NCI-H1436 (cell line): ENCODE measurements at places on chromosomes 4 and X.

DNA sequence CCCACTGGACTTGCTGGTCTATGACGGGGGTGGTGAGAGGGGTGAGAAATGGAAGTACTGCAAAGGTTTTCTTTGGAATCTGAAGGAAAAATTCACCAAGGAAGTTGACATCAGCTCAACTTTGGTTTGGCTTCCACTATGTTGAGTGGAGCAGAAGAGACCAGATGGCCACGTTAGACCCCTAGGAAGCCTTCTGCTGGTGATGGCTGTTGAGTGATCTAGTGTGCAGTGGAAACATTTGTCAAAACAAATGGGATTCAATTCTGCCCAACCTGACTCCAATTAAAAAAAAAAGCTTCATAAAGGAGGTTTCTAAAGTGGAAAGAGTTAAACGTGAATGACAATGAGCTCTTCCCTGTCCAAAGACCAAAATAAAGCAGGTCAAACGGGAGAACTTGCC, 25.7 kb downstream of the SEL1L3 start:
- DNase-seq = no peak

DNA sequence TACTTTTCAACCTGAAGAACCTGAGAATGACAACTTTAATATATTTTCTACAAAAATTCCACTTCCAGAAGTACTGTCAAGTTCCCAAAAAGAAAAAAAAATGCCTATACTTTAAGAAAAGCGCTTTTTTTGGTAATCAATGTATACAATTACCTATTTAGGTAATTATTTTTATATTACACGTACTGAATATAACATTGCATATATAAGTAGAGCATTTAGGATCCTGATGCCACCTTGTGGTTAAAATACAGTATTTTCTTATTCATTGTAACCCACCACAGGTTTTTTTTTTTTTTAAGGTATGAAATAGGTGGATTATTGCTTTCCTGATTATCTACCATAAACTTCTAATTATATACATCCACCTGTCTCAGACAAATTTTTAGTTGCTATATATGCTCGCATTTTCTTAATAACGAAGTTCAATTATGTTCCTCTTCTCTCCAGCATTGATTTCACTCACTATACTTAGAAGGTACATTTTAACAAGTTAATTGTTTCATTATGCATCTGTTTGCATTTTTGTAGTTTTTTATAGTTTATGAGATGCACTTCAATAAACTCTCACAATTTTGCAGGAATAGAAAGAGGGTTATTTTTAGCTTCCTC, 5.2 kb downstream of the MAP9 start:
- DNase-seq = no peak

- DNase-seq = no peak
Observed at GRCh38 chrX:20829665-20830491, 544.3 kb upstream of the CNKSR2 start.

DNA sequence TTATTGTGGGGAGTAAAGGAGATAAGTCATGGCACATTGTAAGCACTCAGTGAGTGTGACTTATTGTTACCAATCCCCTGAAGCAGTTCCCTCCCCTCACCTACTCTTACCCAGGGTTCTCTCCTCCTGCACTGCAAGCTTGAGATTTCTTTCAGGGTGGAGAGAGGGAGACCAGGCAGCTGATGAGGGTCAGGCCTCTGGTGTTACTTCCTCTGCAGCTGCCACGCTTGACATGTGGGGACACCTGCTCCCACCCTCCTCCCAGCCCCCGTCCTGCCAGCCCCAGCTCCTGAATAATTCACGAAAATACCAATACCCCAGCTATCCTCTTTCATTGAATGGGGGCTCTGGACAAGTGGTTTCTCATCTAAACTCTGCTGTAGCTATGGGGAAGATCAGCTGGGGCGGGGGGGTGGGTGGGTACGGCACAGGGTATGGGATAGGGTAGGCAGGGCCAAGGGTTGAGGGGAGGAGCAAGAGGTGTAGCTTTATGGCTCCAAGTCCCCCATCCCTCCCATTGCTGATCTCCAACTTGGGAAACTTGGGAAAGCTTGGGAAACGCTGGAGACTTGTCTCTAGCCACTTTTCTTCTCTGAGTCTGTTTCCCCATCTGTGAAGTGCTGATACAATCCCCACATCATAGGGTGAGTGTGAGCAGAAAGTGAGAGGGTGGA, 148.5 kb upstream of the PJA1 start:
- no peak for DNase-seq

DNA sequence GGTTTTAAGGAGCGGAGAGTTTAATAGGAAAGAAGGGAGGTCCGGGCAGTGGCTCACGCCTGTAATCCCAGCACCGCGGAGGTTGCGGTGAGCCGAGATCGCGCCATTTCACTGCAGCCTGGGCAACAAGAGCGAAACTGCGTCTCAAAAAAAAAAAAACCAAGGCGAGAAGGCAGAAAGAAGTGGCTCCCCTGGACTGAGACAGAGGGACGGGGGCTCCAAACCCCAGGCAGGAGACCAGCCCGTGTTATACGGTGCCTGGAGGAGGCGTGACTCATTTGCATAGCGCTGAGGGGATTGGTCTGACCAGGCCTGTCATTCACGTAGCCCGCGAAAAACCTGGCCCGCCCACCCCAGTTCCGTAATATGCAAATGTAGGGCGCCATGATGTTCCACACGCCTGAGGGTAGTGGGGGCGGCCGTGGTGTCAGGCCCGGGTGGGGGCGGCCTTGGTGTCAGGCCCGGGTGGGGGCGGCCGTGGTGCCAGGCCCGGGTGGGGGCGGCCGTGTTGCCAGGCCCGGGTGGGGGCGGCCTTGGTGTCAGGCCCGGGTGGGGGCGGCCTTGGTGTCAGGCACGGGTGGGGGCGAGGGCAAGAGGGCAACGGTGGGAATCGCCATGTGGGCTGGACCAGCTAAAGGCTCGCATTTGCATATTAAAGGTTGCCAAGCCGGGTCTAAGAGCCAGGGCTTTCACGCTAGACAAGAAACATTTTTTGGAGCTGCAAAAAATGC, 2.1 kb downstream of the PLCXD1 start:
- no peak for DNase-seq

- no peak for DNase-seq
Observed at GRCh38 chr4:168796362-168797106, 213.5 kb downstream of the CBR4 start.

DNA sequence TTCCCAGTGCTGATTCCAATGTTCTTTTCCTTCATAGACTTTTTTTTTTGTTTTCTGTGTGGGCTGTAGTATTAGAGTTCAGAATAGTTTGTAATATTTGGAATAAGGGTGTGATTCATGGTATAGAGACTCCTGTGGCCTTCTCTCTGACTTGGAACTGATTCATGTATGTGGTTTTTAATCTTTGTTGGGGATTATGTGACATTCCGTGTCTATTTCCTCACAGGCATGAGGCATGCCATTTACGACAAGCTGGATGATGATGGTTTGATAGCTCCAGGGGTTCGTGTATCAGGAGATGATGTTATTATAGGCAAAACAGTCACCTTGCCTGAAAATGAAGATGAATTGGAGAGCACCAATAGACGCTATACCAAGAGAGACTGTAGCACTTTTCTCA, 44.4 kb downstream of the POLR2B start:
- no peak for DNase-seq

DNA sequence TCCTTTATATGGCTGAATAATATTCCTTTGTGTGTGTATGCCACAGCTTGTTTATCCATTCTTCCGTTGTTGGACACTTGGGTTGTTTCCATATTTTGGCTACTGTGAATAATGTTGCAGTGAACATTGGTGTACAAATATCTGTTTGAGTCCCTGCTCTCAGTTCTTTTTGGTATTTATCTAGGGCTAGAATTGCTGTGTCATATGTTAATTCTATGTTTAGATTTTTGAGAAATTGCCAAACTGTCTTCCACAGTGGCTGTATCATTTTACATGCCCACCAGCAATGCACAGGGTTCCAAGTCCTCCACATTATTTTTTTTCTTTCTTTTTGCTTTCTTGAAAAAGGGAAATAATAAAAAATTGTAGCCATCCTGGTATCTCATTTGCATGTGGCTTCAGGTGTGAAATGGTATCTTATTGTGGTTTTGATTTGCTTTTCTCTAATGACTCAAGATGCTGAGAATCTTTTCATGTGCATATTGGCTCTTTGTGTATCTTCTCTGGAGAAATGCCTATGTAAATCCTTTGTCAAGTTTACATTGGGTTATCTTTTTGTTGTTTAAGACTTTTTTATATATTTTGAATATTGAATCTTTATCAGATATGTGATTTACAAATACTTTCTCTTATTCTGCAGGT, 129.7 kb downstream of the RAPGEF2 start:
- no peak for DNase-seq

DNA sequence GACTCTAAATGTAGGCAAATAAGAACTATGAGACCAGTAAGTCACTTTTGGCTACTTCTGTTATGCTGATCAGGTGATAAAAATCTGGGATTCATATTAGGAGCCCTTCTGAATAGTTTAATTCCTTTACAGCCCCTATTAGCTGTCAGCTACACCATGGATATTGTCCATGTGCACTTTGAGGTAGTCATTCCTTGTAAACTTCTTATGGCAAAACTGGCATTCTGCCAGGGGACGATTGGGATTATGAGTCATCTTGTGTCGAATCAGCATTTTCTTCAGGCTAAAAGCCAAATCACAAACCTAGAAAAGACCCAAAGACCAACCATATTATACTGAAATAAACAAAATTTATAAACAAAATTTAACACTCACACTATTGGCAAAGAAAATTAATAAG, 227.6 kb downstream of the PRDM5 start:
- no peak for DNase-seq

GRCh38 chrX:71955530-71956120, 45.0 kb downstream of the NHSL2 start:
- no peak for DNase-seq

- DNase-seq = no peak
Observed at GRCh38 chr4:76831711-76832373, 66.1 kb downstream of the SOWAHB start.

DNA sequence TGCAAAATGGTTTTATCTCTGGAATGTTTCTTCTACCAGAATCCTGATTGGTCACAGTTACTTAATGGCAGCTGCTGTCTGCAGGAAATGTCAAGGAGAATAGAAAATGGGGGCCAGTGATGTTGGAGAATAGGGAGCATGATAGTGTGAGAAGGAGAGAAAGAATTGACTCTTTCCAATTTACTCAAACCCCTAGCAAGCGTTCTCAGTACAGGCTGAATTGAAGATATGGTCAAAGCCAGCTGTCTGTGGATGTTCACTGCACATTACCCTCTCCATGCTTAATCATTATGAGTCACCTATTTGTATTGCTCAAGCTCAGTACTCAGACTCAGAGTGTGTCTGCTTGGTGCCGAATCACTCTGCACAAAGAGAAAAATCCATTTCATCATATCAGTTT, 57.8 kb upstream of the FAM47B start:
- DNase-seq = no peak

DNA sequence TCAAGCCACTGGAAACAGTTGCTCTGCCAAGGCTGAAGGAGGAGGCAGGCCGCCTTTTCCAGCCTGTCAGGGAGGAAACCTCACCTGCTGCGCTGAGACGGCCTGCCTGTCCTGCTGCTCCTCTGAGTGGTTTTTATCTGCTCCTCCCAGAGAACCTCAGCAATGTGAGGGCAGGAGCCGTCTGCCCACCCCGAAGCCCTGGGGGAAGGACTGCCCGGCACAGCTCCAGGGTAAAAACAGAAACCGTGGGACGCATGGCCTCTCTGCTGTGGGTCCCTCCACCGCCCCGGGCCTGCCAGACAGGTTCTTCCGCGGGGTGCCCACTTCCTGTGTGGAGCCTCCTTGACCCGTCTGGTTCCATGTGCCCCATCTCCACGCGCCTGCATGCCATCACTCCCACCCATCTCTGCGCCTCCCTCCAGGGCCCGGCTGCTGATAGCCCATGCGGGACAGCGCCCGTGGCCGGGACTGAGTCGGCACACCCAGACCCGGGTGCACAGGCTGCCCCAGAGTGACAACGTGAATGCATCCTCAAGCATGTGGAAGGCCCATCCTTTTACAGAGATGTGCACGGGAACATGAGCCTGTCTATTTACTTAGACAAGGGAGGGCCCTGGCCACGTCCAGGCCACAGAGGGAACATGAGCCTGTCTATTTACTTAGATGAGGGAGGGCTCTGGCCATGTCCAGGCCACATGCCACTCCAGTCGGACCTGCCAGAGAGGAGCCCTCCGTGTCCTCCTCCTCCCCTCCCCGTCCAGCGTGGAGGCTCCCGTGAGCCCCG, 4.0 kb upstream of the SLC49A3 start:
- DNase-seq = no peak

DNA sequence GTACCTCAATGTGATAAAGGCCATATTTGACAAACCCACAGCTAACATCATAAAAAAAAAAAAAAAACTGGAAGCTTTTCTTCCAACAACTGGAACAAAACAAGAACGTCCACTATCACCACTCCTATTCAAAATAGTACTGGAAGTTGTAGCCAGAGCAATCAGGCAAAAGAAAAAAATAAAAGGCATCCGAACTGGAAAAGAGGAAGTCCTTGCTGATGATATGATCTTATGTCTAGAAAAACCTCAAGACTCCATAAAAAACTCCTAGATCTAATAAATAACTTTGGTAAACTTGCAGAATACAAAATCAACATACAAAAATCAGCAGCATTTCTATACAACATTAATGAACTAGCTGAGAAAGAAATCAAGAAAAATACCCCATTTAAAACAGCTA, 134.3 kb downstream of the TEX11 start:
- DNase-seq = no peak

- no peak for DNase-seq
Observed at GRCh38 chrX:74080165-74080564, 223.8 kb upstream of the ZCCHC13 start.

GRCh38 chr4:159163521-159163920, 60.6 kb downstream of the RAPGEF2 start:
- DNase-seq = no peak

GRCh38 chrX:129523079-129523911, at the start of gene SMARCA1:
TSS of gene SMARCA1 (minus strand) at chrX:129523490. CDS start at chrX:129523370, 120 bp downstream.
- peak; percentile 78 for DNase-seq

GRCh38 chr4:136036744-136037143, 1495.5 kb downstream of the PCDH18 start:
- DNase-seq = no peak

GRCh38 chrX:153407736-153408135, 3.5 kb upstream of the ZFP92 start:
- DNase-seq = no peak

GRCh38 chr4:86416081-86416480, 56.2 kb upstream of the MAPK10 start:
- no peak for DNase-seq

- DNase-seq = no peak
Observed at GRCh38 chrX:138765051-138765450, 53.5 kb upstream of the FGF13 start.

DNA sequence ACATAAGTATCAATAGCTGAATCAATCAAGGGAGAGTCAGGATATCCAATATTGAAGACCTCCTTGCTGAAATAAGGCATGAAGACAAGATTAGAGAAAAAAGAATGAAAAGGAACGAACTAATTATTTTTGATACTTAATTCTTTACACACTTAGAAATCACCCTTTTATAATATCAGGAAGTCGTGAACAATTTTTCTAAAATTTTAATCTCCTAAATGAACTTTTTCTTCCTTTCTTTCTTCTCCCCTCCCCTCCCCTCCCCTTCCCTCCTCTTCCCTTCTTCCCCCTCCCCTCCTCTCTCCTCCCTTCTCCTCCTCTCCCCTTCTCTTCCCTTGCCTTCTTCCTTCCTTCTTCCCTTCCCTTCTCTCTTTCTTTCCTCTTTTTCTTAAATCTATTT, 872.1 kb upstream of the PCDH10 start:
- DNase-seq = no peak

GRCh38 chr4:159220353-159220752, 117.5 kb downstream of the RAPGEF2 start:
- DNase-seq = no peak
